ENCODE measurements at places on chromosomes 6 and 20.
A peak's percentile ranks its signal among the peaks of the same experiment; 100 is the strongest.

DNA sequence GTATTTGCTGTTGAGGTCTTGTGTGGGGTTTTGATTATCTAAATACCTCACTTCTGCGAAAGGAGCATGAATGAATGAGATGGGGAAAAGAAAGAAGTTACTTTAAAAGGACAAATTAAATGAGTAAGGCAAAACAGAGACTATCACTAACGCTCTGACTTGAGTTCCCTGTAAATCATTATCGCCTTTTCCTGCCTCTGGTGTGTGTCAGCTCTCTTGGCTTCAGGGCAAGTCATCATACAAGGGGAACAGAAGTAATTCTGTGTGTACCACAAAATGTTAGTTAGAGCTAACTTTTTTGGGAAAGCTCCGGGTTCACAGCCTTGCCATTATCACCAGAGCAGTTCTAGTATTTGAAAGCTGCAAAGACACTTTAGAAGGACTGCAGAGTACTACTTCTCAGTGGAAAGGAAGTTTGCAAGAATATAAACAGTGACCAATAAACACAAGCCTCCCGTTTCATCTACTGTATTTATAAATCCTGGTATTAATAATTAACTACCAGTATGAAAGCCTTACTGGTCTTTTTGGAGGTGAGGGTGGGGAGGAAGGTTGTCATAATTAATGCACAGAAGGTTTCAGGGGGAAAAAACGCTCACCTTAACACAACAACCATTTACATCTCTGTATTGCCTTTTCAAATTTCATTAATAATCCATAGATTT lies 1.2 kb downstream of the DZANK1 start:
- DNase-seq: no peak

DNA sequence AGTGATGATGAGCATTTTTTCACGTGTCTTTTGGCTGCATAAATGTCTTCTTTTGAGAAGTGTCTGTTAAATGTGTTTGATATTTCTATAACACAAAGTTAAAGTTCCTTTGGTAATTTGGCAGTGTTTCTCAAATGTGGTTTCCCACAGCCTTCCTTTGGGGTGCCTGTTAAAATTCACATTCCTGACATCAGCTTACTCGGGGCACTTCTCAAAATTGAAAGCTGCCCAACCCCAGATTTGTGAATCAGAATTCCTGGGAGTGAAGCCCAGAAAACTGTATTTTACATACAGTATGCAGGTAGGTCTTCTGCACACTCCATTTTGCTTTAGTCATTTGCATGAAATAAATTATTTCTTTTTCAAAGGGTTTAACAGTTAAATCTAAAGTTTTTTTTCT lies 207.9 kb downstream of the GMPR start:
- DNase-seq: no peak

DNA sequence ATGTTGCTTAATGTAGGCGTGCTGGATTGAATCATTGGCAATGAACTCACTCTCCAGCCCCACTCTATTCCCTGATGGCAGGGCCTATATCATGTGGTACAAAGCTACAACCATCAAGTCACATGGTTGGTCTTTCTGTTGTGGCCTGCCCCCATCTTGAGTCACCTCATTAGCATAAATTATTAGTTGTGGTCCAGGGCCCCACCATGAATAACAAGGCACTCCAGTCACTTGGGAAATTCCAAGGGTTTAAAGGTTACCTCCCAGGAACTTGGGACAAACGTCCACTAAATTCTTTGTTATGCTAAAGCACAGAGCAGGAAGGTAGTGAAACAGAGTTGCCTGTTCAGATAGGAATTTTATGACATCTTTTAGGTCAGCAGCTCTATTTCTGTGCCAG lies 193.7 kb downstream of the SLC35F1 start:
- DNase-seq: no peak

- DNase-seq: no peak
Measured at GRCh38 chr6:41600499-41601247, 37.6 kb upstream of the MDFI start.

DNA sequence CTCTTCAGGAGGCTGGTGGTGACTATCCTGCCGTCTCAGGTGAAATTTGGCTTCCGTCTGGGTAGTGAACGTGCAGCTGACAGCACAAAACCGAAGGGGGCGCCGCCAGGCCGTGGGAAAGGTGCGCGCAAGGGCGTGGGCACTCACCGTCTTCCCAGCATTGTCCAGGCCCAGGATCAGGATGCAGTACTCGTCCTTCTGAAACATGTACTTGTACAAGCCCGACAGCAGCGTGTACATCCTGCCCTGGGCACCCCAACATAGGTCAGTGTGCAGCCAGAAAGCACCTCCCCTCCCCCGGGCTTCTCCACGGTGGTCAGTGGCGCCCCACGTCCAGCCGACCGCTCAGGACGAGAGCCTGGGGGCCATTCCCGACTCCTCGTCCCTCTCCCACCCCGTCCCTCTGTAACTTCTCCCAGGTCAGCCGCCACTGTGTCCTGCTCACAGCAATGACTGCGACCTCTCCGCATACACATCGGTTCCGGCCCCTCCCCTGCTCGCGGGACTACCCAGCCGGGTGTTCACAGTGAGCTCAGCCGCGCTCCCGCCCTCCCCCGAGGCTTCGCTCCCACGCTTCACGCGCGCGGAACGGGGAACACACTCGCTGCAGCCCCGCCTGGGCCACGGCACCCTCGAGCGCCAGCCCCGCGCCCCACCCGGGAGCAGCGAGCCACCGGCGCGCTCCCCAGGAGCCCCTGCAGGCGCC lies 771 bp downstream of the ARFRP1 start:
- peak; percentile 50 for DNase-seq

DNA sequence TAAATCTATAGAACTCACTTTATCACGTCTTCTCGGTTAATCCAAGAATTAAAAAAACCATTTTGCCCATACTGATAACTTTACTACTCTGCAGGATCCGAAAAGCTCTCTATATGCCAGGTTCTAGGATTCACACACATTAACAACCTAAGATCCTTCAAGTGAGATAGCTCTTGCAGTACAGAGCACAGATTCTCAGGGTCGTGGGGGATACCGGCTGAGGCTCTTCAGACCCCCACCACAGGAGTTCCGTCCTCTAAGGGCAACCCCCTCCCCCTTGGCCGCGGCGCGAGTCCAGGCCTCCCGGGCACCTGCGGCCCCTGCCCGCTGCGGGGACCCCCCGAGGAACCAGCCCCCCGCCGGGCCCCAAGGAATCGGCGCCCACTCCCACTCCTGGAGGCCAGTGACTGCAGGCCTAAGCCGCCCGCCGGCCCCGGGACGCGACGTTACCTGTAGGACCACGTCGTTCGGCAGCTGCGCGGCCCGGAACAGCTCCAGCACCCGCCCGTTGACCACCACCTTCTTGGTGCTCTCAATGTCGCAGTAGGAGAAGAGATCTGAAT lies 892 bp downstream of the REPS1 start:
- DNase-seq: no peak

GRCh38 chr20:56228021-56228420 lies 20.5 kb upstream of the MC3R start:
- DNase-seq: no peak

- DNase-seq: peak; percentile 67
Measured at GRCh38 chr6:169172456-169172855, 81.2 kb downstream of the THBS2 start.

DNA sequence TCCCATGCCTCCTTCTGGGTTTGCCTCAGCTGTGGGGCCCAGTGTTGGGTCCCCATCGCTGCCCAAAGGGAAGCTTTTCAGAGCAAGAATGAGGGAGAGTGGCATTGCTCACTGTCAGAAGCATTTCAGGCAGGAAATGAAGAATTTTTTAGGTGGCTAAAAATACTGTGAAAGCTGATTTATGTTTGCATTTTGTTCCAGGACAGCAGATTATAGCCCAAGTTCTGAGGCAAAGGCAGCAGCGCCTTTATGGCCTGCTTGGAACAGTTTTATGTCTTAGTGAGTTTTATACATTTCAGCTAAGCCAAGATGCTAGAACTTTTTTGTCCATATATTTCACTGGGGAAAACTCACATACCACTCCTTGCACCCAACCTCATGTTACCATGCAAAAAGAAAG lies 4.3 kb upstream of the CCDC167 start:
- no peak for DNase-seq

DNA sequence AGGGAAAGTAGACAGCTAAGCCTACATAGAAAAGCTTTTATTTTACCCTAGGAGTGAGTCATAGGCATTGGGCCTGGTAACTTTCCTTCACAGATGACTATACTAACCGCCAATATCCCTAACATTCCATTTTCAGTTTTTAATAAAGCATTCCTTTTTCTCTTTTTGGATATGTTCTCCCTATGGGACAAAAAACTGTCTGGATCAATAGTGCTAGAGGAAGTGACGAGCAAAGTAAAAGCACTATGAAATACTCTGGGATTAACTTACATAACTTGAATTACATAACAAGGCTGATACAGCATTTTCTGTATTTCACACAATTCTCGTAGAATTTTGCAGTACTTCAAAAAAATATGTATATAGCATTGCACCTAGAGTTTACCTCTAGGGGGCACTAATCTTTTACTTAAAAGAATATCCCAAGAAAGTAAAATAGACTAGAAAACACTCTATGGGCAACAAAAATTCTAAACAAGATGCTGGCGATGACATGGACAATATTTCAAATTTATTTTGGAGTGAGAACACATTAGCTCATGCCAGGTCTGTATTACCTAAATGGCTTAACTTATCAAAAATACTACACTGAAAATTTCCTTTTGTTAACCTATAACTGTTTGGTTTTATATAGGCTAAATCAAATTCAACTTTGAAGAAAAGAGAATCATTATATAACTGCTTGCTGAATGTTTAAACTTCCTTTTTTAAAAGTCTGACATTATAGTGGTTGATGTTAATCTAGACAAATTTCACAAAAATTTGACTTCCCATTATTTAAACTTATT lies 66.3 kb upstream of the DST start:
- peak; percentile 58 for DNase-seq

GRCh38 chr20:40787941-40788340 lies 98.9 kb upstream of the MAFB start:
- DNase-seq: no peak

GRCh38 chr6:155440398-155441111 lies 15.1 kb downstream of the NOX3 start:
- no peak for DNase-seq

- DNase-seq: no peak
Measured at GRCh38 chr6:39388606-39389483, 66.3 kb upstream of the KCNK16 start.

DNA sequence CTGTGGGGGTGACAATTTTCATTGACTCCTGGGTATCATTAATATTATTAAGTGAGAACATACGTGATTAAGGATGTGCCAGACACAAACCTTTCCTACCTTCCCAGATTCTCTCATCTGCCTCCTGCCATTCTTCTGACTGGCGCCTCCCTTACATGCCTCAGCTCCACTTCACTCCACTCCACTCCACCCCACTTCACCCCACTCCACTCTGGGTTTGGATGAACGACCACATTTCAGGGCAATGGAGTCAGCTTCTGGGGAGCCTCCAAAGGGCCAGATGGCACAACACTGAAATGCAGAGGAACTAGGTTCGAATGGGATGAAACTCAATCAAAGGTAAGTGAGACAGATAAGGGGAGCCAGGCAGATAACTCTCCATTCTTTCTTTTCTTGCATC lies 40.5 kb upstream of the LRRC1 start:
- DNase-seq: no peak

- no peak for DNase-seq
Measured at GRCh38 chr20:58709013-58709702, 16.6 kb downstream of the NPEPL1 start.

GRCh38 chr6:116008470-116009243 lies 52.0 kb downstream of the FRK start:
- peak; percentile 81 for DNase-seq

DNA sequence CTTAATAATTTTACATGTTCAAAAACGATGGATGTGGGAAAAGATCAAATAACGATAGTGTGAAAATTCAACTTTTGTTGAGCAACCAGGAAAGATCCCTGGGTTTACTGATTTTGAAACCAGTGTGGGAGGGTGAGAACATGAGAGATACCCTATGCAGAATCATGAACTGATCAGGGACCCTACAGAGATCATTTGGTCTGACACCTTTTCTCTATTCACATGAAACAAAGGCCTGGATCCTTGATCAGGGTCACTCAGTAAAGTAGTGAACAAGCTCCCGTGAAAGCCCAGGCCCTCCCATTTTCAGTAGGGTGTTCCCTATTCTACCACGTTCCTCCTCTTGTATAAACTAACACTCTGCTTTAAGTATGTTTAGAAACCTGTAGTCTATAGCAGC lies 60.5 kb upstream of the DUSP22 start:
- DNase-seq: no peak

- peak; percentile 64 for DNase-seq
Measured at GRCh38 chr6:43628393-43629103, 516 bp downstream of the GTPBP2 start.

GRCh38 chr6:25472906-25473305 lies 179.1 kb upstream of the SCGN start:
- DNase-seq: no peak

DNA sequence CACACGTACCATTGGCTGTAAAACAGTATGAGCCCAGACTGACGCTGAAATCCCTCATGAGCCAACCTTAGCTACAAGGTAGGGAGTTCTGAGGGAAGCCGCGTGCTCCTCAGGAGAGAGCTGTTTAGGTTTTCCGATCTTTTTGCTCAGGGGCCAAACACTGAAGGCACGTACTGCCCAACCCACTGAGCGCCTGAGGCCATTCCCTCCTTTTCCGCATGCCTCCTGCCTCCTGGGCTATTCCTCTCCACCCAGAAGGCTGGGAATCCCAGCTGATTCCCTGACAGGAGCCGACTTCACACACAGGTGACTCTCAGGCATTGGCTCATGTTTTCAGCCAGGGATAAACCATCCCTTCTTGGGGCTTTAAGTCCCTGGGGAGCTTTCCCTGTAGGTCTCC lies 5.4 kb upstream of the FAM83D start:
- no peak for DNase-seq

DNA sequence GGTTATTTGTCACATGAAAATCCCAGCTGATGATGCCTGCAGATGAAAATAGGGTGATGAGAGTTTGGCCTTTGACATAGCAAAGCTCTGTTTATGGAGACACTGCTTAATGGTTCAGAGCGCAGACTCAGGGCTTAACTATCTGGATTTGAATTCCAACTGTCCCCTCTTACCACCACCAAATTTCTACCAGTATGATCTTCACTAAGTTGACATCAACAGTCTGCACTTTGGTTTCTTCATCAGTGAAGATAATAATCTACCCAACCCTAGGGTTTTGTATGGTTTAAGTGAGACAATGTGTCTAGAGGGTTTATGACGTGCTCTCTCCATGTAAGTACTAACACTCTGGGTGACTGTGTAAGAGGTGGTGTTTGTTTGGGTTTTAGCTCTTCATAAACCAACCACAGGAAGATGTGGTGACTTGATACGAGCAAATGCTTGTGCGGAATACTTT lies 151.4 kb upstream of the TNFAIP3 start:
- DNase-seq: no peak

DNA sequence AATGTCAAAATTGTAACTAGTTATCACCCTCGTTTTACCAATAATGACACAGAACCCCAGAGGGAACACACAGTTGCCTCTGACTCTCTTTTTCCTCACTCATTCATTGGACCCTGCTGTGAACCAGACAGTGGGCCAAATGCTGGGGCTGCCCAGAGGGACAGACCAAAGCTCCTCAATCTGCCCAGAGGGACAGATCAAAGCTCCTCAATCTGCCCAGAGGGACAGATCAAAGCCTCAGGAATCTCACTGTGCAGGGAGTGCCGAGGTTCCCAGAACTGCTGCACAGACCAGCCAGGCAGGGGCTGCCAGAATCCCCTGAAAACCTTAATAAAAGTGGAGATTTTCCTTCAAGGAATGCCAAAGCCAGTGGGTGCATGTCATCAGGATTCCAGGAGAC lies 179.1 kb downstream of the SOD2 start:
- no peak for DNase-seq
